Activated CD4-positive, alpha-beta T cell treated with anti-CD3 and anti-CD28 coated beads for 36 hours (primary cell): ENCODE measurements at places on chromosomes 7 and 10.
A peak's percentile ranks its signal among the peaks of the same experiment; 100 is the strongest.

- peak; percentile 30 for DNase-seq
- peak overlapping the region; percentile 90 for H3K27ac ChIP-seq
- peaks cover 49% of the 10 kb centered on the region for H3K4me1 ChIP-seq
- no peaks in the 10 kb centered on the region for H3K27me3 ChIP-seq
Measured at GRCh38 chr10:11401264-11402235, 209.9 kb downstream of the USP6NL start.

GRCh38 chr7:5320802-5321396 lies 38.2 kb downstream of the SLC29A4 start:
- no peaks in the 10 kb centered on the region for H3K27me3 ChIP-seq
- no peak for DNase-seq
- H3K36me3 ChIP-seq: peaks cover 46% of the 10 kb centered on the region
- no peak overlapping the region for H3K27ac ChIP-seq
- H3K4me3 ChIP-seq: no peak overlapping the region

DNA sequence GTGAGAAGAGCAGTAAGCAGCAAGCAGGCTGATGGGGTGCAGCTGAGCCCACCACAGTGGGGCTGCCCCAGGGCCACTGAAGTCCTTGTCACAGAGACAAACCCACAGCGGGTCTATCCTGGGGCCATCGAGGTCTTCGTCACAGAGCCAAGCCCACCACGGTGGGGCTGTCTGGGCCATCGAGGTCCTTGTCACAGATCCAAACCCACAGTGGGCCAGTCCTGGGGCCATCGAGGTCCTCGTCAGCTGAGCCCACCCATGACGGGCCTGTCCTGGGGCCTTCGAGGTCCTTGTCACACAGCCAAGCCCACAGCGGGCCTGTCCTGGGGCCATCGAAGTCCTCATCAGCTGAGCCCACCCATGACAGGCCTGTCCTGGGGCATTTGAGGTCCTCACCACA lies 549.9 kb downstream of the DNAJB6 start:
- no peaks in the 10 kb centered on the region for H3K27me3 ChIP-seq
- DNase-seq: no peak
- H3K4me3 ChIP-seq: no peak overlapping the region
- H3K4me1 ChIP-seq: peaks cover 16% of the 10 kb centered on the region

DNA sequence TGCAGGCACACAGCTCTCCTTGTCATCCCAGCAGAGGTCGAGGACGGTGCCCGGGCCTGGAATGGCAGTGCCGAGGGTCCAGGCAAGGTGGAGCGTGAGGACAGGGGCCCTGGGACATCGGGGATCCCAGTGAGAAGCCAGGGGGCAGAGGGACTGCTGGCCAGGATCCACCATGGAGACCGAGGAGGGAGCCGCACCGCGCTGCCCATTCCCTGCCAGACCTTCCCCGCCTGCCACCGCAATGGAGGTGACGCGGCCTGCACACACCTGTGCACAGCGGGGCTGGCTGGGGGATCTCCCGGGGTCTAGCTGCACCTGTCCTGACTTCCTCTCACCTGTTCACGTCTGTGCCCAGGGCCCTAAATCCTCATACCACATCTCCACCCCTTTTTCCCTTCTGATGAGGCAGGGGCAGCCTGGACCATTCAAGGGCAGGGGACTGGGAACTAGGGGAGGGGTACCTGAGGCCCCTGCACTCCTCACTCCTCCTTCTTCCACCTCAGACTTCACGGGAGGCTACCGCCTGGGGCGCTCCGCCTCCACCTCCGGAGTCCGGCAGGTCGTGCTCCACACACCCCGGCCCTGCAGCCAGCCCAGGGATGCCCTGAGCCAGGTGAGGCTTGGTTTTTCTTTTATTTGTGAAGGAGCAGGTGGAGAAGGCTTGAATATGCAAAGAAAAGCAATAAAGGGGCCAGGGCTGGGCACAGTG lies 6.9 kb downstream of the NYAP1 start:
- H3K4me1 ChIP-seq: peaks cover 11% of the 10 kb centered on the region
- H3K27me3 ChIP-seq: no peaks in the 10 kb centered on the region
- H3K36me3 ChIP-seq: no peaks in the 10 kb centered on the region
- H3K27ac ChIP-seq: no peak overlapping the region
- H3K4me3 ChIP-seq: no peak overlapping the region

GRCh38 chr10:19488592-19489280 lies 327.5 kb upstream of the PLXDC2 start:
- peaks cover 3% of the 10 kb centered on the region for H3K4me1 ChIP-seq
- H3K36me3 ChIP-seq: no peaks in the 10 kb centered on the region
- peaks cover 5% of the 10 kb centered on the region for H3K27me3 ChIP-seq
- H3K27ac ChIP-seq: no peak overlapping the region

DNA sequence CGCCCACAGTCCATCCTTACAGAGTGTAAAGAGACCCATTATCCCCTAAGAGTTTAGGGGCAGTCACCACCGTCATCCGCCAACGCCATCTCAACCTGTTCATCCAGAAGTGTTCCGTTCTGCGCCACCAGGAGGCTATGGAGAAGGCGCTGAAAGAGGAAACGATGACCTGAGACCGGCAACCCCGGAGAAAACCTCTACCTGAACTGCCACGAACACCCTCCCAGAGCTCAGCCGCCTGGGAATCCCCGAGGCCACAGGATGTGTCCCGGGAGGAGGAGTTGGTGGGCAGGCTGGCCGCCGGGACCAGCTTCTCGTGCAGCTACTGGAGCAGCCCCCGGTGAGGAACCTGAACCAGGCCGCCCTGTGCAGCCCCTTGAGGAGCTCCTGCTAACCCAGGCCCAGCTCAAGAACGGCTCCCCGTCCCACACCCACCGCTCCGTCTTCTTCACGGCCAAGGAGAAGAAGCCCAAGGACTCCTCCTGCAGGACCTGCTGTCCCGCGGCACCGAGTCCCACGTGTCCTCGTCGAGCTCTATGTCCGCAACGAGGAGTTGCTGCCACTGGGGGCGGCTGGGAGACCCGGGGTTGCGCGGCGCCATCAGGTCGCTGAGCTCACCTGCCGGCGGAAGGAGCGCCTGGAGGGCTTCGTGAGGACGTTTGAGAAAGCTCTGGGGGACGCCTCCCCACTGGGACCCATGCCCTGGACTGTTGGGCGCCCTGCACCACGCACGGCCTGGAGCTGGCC lies 21.1 kb upstream of the LANCL2 start:
- H3K27ac ChIP-seq: no peak overlapping the region
- peaks cover 9% of the 10 kb centered on the region for H3K27me3 ChIP-seq
- H3K4me1 ChIP-seq: peaks cover 9% of the 10 kb centered on the region
- H3K36me3 ChIP-seq: no peaks in the 10 kb centered on the region
- no peak overlapping the region for H3K4me3 ChIP-seq

DNA sequence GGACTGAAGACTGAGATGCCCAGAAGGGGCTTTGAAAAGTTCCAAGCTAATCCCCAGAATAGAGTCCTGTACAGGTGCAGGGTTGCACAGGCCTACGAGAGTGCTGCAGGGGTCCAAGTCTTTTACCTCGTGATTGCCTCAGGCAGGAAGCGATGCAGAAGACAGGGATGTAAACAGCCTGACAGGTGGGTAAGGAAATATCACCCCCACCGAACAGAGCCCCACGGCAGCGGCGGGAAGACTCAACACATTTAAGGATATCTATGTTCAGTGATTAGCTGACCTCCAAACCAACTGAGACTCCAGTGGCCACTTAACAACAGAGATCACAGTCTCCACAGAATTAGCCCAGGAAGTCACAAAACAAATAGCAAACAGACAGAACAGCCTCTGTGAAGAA lies 73.9 kb upstream of the VIPR2 start:
- H3K27ac ChIP-seq: no peak overlapping the region
- H3K4me3 ChIP-seq: no peak overlapping the region
- no peaks in the 10 kb centered on the region for H3K36me3 ChIP-seq
- no peaks in the 10 kb centered on the region for H3K4me1 ChIP-seq
- no peaks in the 10 kb centered on the region for H3K27me3 ChIP-seq

DNA sequence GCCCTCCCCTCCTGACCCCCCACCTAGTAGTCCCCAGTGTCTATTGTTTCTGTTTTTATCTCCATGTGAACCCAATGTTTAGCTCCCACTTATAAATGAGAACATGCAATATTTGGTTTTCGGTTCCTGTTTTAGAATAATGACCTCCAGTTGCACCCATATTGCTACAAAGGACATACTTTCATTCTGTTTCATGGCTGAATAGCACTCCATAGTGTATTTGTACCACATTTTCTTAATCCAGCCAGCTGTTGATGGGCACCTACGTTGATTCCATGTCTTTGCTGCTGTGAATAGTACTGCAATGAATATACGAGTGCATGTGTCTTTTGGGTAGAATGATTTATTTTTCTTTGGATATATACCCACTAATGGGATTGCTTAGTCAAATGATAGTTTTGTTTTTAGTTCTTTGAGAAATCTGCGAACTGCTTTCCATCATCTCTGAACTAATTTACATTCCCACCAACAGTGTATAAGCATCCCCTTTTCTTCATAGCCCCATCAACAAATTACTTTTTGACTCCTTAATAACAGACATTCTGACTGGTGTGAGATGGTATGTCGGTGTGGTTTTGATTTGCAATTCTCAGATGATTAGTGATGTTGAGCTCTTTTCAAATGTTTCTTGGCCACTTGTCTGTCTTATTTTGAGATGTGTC lies 128.4 kb upstream of the PHYHIPL start:
- H3K4me3 ChIP-seq: no peak overlapping the region
- H3K4me1 ChIP-seq: no peaks in the 10 kb centered on the region
- H3K36me3 ChIP-seq: no peaks in the 10 kb centered on the region
- H3K27me3 ChIP-seq: no peaks in the 10 kb centered on the region

DNA sequence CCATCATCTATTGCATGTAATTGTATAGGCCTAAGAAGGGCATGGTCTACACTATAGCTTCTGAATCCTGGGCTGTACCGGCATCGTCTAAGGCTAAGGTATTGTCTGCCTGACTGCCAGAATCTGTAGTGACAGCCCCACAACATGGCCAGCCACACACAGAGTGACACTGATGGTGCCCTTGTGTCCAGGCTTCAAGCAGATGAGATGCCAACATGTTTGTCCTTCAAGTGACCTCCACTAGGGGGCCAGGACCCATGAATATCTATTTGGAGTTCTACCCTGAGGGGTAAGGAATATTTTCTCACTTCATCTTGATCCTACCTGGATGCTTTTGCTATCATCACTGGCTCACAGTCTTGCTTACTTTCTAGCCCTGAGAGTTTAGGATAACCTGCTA lies 1.5 kb downstream of the CYP3A7 start:
- peaks cover 10% of the 10 kb centered on the region for H3K4me1 ChIP-seq
- peaks cover 3% of the 10 kb centered on the region for H3K36me3 ChIP-seq
- no peak for DNase-seq

DNA sequence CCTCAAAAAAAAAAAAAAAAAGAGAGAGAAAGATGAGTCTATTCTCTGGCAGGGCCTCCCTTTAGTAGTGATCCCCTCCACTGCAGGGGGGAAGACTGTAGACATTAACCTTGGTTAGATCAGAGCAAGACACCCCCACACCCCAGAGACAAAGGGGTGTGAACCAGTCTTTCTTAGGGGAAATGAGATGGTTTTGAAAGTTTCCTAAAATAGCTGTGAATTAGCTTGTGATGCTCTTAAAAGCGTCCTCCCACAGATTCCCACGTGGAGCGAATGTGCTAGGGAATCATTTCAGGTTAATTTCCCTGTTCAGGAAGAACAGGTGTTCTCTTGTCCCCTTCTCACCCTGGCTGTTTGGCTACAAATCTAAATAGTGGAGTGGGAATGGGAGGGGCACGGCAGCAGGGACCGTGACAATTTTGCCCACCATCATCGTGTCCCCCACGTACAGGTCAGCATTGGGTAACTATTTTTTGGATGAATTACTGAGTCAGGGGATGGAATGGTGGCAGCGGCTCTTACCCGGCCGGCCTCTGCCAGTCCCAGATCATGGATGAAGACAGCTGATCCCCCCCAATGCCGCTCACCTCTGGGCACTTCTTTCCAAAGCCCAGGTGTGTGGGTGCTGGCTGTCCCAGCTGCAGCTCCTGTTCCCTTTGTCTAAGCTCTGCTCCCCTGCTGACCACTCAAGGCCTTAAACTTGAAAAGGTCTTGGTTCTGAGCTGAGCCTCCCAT lies 152.9 kb downstream of the CCDC3 start:
- H3K4me3 ChIP-seq: no peak overlapping the region
- H3K4me1 ChIP-seq: peaks cover 3% of the 10 kb centered on the region
- no peak overlapping the region for H3K27ac ChIP-seq
- no peak for DNase-seq
- H3K36me3 ChIP-seq: no peaks in the 10 kb centered on the region
- peaks cover 19% of the 10 kb centered on the region for H3K27me3 ChIP-seq

GRCh38 chr10:130357226-130357625 lies 221.0 kb downstream of the GLRX3 start:
- H3K27ac ChIP-seq: no peak overlapping the region
- no peaks in the 10 kb centered on the region for H3K27me3 ChIP-seq
- no peak for DNase-seq
- H3K4me3 ChIP-seq: no peak overlapping the region

GRCh38 chr7:46162609-46163008 lies 241.5 kb upstream of the IGFBP3 start:
- no peak overlapping the region for H3K27ac ChIP-seq
- no peak overlapping the region for H3K4me3 ChIP-seq
- no peak for DNase-seq
- no peaks in the 10 kb centered on the region for H3K27me3 ChIP-seq

GRCh38 chr10:129629911-129630310 lies 162.9 kb downstream of the MGMT start:
- H3K27ac ChIP-seq: no peak overlapping the region
- H3K36me3 ChIP-seq: peaks cover 49% of the 10 kb centered on the region
- peaks cover 4% of the 10 kb centered on the region for H3K4me1 ChIP-seq
- H3K27me3 ChIP-seq: no peaks in the 10 kb centered on the region

GRCh38 chr7:6023974-6024435 lies 7.2 kb upstream of the ANKRD61 start:
- H3K4me1 ChIP-seq: peaks cover 19% of the 10 kb centered on the region
- no peaks in the 10 kb centered on the region for H3K27me3 ChIP-seq
- no peak for DNase-seq
- H3K27ac ChIP-seq: peak overlapping the region; percentile 5
- H3K36me3 ChIP-seq: peaks cover 79% of the 10 kb centered on the region
- H3K4me3 ChIP-seq: no peak overlapping the region

DNA sequence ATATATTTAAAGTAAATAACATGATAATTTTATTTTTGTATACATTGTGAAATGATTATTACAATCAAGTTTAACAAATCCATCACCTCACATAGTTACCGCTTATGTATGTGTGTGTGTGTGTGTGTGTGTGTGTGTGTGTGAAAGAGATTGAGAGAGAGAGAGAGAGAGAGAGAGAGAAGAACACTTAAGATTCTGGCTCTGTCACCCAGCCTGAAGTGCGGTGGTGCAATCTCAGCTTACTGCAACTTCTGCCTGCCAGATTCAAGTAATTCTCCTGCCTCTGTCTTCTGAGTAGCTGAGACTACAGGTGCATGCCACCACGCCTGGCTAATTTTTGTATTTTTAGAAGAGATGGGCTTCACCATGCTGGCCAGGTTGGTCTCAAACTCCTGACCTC lies 17.8 kb downstream of the LYZL1 start:
- no peak overlapping the region for H3K27ac ChIP-seq
- H3K4me1 ChIP-seq: peaks cover 5% of the 10 kb centered on the region
- no peak overlapping the region for H3K4me3 ChIP-seq
- H3K27me3 ChIP-seq: peaks cover 22% of the 10 kb centered on the region
- no peaks in the 10 kb centered on the region for H3K36me3 ChIP-seq

- no peaks in the 10 kb centered on the region for H3K4me1 ChIP-seq
- H3K4me3 ChIP-seq: no peak overlapping the region
- H3K27me3 ChIP-seq: peaks cover 12% of the 10 kb centered on the region
- no peak for DNase-seq
- no peak overlapping the region for H3K27ac ChIP-seq
- no peaks in the 10 kb centered on the region for H3K36me3 ChIP-seq
Measured at GRCh38 chr7:123863461-123863860, 18.5 kb downstream of the HYAL4 start.

GRCh38 chr10:14904316-14904732 lies 25.7 kb downstream of the SUV39H2 start:
- H3K36me3 ChIP-seq: peaks cover 44% of the 10 kb centered on the region
- peak; percentile 41 for DNase-seq
- H3K4me1 ChIP-seq: peaks cover 9% of the 10 kb centered on the region
- no peaks in the 10 kb centered on the region for H3K27me3 ChIP-seq
